ENCODE measurements at places on chromosomes 6 and 20. TPM values are rescaled to one million over a fixed set of nuclear protein-coding genes. Genes with fewer than 3 reads are reported as not detected.
A peak's percentile ranks its signal among the peaks of the same experiment; 100 is the strongest.

DNA sequence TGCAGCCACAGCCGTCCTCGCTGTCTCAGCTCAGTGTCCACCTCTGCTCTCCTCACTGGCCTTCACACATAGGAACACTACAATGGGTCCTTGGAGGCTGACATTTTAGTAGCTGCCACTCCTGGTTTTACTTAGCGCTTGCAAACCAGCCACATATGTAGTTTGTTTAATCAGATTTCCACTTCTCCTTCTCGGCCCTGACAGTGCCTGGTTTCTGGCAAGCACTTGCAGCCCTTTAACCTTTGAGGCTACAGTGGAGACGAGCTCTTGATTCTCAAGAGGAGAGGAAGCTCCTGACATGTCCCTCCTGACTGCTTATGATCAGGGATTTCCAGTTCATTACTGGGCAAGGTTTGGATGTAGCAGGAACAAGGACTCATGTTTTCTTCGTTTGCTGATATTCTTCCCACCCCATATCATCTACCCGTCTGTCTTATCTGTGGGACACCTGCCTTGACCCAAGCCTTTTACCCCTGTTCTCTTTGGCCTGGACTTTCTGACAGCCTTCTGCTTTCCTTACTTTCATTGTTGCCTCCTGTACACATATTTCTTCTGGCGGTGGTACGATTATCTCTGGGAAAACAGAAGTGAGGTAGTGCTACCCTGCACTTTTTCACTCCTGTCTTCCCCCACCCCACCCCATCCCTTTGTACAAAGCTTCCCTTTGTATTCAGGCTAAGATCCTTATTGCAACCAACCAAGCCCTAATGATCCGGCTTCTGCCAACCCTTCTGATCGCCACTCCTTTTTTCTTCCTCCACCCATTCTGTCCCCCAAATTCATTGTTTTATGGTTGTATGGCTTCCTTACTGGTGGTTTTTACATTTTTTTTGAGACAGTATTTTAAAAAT, 31.2 kb downstream of the CEP43 start:
- DNase-seq = no peak

DNA sequence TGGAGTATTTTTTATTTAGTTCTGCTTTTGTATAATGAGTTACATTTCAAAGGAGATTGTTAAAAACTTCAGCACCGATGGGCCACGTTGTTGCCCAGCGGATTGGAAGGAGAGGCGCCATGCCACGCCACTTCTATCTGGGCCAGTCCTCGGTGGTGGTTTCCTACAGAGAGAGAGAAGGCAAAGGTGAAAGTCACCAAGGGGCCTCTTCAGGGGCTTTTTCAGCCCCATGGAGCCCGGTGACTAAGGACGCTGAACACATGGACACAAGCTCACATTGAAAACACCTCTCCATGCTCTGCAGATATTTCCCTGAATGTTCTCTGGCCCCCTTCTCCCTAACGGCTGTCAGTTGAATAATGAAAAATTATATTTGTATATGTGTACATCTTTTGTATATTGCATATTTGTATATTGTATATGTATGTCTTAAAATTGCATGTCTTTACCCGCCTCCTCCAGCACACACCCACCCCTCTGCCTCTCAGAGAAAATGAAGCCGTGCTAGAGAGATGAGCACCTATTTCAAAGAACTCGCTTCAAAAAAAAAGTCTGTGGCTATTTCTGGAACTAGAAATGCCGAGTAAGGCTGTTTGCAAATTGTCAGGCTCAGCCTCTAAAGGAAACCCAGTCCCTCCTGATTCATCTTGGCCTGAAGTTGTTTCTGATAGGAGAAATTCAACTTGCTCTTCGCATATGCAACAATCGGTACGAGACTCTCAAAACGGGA, 91.9 kb upstream of the CDH4 start:
- no peak for DNase-seq

GRCh38 chr20:25465243-25466135, 58.0 kb downstream of the GINS1 start:
- DNase-seq = no peak

GRCh38 chr20:11796026-11796425, 121.7 kb upstream of the BTBD3 start:
- DNase-seq = peak; percentile 25

- DNase-seq = no peak
These were observed 672.2 kb downstream of the PRKN start for GRCh38 chr6:162055365-162055764.

DNA sequence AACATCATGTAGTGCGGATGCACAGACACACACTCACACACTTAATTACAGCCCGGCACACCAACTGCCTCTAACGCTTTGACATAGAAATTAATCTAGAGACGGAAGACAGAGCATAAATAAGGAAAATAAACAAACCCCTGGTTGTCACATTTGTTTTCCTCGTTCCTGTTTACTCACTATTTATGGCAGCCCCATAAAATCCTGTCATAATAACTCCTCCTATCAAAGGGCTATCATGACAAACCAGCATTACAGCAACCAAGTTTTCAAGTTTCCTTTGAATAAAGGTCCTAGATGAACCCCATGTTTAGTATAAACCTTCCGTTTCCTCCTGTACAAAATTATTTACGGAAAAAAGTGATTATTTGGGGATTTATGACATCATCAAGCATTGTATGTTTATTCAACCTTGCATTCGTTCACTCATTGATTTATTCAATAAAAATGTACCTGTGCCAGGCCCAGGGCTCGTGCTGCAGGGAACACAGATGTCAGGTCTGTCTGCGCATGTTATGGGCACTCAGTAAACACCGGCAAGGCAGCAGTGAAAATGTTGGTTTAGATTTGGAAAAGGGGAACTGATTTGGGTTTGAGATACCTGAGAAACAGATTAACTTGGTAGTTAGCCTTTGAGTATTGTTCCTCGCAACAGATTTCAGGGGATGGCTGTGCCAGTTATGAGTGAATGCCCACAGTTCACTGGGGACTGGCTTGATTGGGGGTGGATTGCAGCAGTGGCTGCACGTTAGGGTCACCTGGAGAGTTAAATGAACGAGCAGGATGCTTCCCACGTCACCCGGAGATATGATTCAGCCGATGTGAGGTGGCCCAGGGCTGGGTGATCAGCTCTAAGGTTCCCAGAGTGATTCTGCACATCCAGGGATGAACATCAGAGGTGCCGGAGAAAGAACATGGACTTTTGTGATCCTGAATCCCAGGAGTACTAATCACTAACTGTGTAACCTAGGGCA, 295.3 kb upstream of the FOXQ1 start:
- no peak for DNase-seq

DNA sequence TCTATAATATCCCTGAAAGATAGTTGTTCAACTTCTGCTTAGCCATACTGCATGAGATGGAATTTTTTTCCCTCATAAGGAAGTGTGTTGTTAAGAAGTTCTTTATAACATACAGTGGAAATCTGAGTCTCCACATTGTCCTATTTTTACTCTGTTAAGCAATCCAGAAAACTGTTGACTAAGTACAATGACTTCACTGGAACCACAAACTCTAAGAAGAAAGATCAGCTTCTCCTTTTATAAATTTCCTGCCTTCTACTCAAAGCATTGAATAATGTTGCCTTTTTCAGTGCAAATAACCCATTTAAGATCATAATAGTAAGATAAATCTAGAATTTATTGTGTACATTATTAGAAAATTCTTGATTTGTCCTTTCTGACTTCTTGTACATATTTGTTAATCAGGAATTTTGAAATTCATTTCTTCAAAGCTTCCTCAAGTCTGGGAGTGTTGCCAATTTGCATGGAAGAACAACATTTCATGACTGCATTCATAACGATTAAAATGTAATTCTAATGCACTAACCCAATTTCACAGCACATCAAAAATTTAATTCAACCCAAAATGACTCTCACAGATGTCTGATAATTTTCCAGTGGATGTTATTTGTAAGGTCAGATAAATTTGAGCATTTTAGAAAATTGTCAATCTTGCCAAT, 45.6 kb upstream of the ANKEF1 start:
- no peak for DNase-seq

DNA sequence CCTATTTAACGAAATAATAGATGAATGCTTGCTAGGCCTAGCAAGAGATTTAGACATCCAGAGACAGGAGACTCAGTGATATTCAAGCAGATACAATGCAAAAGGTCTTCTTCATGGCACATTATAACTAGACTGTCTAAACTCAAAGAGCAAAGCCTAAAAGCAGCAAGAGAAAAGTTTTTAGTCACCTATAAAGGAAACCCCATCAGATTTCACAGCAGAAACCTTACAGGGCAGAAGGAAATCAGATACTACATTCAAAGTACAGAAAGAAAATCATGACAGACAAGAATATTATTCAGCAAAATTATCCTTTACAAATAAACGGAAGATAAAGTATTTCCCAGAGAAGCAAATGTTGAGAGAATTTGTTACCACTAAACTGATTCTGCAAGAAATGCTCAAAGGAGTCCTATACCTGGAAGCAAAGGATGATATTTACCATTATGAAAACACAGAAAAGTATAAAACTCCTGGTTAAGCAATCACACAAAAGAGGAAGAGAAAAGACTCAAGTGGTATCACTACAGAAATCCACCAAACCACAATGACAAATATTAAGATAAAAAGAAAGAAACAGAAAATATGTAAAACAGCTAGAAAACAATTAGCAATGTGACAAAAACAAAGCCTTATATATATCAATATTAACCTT, 333.7 kb downstream of the MEI4 start:
- no peak for DNase-seq

GRCh38 chr6:71512256-71512655, 223.6 kb downstream of the OGFRL1 start:
- DNase-seq = no peak

GRCh38 chr20:64077876-64078551, 1.3 kb downstream of the RGS19 start:
- DNase-seq = no peak

- no peak for DNase-seq
These were observed 95.1 kb downstream of the CD83 start for GRCh38 chr6:14212632-14213031.

- no peak for DNase-seq
These were observed 6.5 kb downstream of the PIM1 start for GRCh38 chr6:37176268-37177076.

- DNase-seq = no peak
These were observed 14.9 kb downstream of the CCDC167 start for GRCh38 chr6:37484786-37485170.

GRCh38 chr6:107691062-107691751, 132.9 kb downstream of the SCML4 start:
- DNase-seq = no peak

GRCh38 chr6:14673201-14673600, 555.6 kb downstream of the CD83 start:
- no peak for DNase-seq

DNA sequence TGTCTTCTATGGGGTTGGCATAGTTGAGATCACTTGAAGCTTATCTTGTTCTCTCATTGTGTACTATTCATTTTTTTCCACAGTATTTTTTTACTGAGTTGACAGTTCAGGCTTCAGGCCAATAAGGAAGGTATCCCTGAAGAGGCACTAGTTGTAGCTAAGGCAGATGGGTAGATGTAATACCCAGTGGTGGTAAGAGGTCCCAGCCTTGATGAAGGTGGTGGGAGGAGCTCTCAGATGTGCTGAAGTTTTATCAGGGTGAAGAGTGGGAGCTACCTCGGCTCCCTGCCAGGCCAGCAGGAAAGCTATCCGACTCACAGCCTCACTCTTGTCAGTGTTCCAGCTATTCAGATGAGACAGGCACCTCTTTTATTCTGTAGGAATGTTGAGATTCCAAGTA, 87.7 kb upstream of the UFL1 start:
- DNase-seq = no peak

DNA sequence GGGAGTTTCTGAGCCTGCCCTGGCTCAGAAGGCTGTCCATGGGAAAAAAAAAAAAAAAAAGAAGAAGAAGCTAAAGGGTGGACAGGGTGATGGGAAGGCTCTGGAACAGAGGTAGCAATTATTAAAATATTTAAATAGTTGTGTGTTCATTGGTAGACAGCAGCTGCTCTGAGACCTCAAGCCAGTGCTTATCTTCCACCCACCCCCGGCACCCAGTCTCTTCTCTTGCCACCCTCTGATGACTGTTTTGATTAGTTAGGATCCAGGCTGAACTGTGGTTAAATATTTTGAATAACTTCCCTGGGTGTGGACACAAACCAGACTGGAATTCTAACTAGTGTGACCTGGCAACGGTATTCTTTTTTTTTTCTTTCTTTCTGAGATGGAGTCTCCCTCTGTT, 16.9 kb upstream of the SRSF3 start:
- peak; percentile 85 for DNase-seq

DNA sequence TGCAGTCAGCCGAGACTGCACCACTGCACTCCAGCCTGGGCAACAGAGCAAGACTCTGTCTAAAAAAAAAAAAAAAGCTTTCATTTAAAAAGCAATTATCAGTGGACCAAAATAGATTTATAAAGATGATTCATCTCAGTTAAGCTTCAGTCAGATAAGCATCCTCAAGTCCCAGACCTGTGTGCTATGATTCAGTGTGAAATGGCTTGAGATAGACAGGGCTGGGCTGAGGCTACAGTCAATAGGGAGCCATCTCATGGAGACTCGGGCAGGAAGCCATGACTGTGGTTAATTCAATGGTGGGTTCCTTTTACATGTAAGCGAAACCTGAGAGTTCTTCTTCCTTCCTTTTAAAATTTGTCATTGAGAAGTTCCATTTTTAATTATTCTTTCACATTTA, 276.0 kb downstream of the TFAP2A start:
- no peak for DNase-seq

GRCh38 chr20:34829191-34829590, 3.7 kb upstream of the NCOA6 start:
- no peak for DNase-seq

- DNase-seq = no peak
These were observed 1148.3 kb downstream of the EPHA7 start for GRCh38 chr6:92271091-92271490.

- no peak for DNase-seq
These were observed 20.6 kb upstream of the LAMP5 start for GRCh38 chr20:9493803-9494202.

Gene ABCF1
- 46.3 TPM for total RNA-seq

Gene CCM2L
- total RNA-seq = not detected

Gene GJA1
- 299 TPM for total RNA-seq

Gene SAPCD1
- total RNA-seq = 2.2 TPM

Gene PRRT1
- total RNA-seq = 0.27 TPM

Gene CTCFL
- 0.41 TPM for total RNA-seq

Gene NMBR
- not detected for total RNA-seq

Gene C6orf52
- 3.1 TPM for total RNA-seq

Gene PTCHD4
- total RNA-seq = 3.4 TPM

Gene IFNGR1
- total RNA-seq = 52.6 TPM

Measured in kidney epithelial cell (primary cell).